ENCODE measurements at places on chromosomes 7 and 10. TPM values are rescaled to one million over a fixed set of nuclear protein-coding genes. Genes with fewer than 3 reads are reported as not detected.

Gene NPY4R2
- not detected for total RNA-seq

DNA sequence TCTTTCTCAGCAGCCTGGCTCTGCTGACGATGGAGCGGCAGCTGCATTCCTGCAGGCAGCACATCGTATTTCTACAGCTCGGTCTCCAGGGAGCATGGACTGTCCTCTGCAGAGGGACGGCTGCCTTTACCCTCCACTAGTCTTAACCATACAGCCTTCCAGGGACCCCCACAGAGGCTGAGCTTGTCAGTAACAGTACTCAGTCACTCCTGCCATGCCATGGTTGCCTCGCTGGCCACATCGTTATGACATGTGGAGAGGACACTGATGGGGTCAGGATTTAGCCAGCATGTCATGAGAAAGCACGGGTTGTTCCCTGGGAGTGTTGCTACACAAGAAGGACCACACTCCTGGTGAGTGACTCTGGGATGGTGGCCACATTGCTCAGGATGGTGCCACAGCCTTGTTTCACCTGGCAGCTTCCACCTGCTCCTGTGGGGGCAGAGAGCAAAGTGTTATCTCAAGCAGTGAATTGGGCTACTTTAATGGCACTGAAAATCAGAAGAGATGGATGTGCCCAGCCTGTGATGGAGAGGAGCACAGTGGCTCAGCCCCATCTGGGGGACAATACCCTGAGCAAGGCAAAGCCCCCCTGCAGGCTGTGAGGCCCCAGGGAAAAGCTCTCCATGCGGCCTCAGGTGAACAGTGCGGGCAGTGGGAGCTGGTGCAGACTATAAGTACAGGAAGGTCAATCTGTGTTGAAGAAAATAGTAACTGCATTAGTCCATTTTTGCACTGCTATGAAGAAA, 443.9 kb downstream of the TCERG1L start:
- DNase-seq = no peak

GRCh38 chr10:7932301-7933036, 114.2 kb downstream of the TAF3 start:
- peak; percentile 20 for DNase-seq

GRCh38 chr7:156219307-156220077, 407.2 kb upstream of the SHH start:
- DNase-seq = no peak

DNA sequence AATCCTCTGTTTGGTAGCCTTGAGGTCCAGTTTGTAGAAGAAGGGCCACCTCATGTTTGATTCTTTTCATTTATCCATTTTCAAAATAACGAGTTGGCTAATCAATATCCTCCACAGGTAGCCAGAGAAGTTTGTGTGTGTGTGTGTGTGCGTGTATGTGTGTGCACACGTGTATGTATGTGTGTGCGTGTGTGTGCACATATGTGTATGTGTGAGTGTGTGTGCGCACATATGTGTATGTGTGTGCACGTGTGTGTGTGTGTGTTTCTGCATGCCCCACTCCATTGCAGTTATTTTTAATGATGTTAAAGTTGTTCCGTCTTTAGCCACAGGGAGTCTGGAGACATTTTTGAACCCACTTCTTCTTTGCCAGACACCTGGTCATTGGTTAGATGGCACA, 112.8 kb upstream of the PRKCQ start:
- no peak for DNase-seq

GRCh38 chr10:117224881-117225280, 16.0 kb upstream of the SLC18A2 start:
- DNase-seq = no peak

Gene LIPM
- not detected for total RNA-seq

DNA sequence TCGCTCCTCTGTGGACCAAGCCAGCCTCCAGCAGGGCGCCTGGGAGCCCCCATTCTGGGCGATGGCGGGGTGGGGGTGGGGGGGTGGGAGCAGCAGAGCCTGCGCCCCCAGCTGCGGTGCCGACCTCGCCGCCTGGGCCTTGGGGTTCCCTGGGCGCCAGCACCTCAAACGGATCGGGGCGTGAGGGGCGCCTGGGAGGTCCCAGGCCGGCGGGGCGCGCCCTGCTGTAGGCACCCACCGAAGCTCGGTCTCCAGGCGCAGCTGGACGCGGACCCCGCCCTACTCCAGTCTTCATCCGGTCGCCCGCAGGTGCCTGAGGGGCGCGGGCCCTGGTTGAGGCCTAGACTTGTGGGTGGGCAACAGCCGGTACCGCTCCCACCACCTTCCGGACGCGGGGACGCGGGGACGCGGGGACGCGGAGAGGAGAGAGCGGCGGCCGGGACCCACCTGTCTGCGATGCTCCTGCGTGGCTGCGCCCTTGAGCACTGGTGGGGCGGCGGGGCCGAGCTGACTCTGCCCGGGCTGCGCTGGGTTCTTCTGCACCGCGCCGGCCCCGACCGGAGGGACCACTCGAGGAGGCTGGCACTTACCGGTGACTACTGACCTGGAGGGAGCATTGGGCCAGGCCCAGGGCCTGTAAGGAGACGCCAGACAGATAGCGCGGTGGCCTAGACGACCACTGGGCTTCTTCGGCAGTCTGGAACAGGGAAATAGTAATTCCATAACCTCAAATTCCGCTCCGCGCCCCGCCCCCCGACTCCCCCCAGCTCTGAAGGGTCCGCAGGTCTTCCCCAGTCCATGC, 5.5 kb upstream of the KCP start:
- no peak for DNase-seq

DNA sequence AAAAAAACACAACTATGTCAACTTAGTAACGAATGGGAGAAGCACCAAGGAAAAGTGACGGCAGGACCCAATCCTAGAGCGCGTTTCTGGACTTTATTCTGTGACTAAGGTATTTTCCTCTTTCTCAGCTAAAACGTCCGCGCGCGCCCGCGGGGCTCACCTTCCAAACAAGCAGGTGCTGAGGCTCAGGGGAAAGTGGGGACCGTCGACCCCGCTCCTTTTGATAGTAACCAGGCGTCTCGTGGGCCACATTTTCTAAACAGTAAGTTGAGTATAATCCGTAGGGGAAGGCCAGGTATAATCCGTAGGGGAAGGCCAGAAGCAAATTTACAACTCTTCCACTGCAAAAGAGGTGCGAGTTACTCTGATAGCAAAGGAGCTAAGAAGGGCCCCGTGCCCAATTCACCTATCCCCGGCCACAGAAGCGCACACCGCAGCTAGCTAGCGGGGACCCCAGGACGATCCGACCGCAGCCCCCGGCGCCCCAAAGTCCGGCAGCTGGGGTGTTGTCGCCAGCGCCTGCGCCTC, 743 bp downstream of the MKI67 start:
- DNase-seq = no peak

- DNase-seq = no peak
Observed at GRCh38 chr7:67724435-67724834, 727.8 kb downstream of the TYW1 start.

DNA sequence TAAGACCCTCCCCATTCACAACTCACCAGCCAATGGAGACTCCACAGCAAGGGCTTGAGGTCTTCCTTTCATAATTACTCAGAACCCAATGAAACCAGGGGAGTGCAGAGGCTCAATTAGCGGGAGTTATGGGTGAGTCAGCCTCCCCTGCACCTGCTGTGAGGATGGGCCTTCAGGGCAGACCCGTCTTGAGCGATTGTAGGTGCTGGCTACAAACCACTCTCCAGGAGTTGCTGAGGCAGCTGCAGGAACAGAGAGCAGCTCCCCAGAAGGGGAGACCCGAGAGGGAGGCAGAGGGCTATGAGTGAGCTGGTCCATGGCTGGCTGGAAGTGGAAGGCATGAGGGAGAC, 58.5 kb upstream of the SORCS3 start:
- DNase-seq = no peak

- no peak for DNase-seq
Observed at GRCh38 chr10:79454259-79454658, 8.8 kb upstream of the ZCCHC24 start.

GRCh38 chr7:114405427-114405826, 9.2 kb upstream of the FOXP2 start:
- DNase-seq = peak; percentile 40

Gene RADIL
- not detected for total RNA-seq

DNA sequence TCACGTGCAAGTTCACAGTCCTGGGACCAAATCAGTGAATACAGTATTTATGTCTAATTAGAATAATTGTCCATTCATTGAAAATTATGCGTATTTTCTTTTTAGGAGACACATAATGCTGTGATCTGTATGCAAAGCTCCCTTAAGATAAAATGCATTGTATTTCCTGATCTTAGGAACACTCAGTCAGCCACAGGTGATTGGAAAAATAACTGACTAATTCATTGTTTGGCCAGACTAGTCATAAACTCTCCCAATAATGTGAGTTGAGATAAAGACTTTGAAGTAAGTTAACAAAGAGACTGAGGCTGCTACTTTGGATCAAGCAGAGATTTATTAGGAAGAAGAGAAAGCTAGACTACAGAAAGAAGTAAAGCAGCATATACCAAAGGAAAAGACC, 182.2 kb downstream of the GNAI1 start:
- no peak for DNase-seq

- DNase-seq = no peak
Observed at GRCh38 chr7:43693687-43694398, 35.5 kb downstream of the COA1 start.

Gene MOGAT3
- total RNA-seq = not detected

GRCh38 chr7:42035210-42035609, 201.8 kb downstream of the GLI3 start:
- no peak for DNase-seq

- no peak for DNase-seq
Observed at GRCh38 chr7:18408461-18408860, 87.1 kb upstream of the HDAC9 start.

DNA sequence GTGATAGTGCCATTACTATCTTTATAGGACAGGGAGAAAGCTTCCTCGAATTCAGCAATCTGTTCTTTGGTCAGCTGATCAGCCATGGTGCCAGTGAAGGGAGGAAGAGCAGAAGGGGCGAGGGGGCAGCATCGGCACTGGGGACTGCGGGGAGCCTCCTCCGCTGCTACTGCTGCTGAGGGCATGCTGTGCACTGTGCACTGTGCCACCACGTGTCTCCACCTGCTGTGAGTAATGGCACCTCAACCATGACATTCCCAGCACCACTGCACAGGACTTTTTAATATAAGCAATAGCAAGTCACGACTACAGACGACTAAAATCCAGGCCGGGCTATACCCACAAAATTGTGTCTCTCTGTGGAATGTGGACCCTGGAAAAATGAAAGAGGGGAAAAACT, 105.0 kb upstream of the LANCL2 start:
- DNase-seq = no peak

- peak; percentile 63 for DNase-seq
Observed at GRCh38 chr7:138097064-138097741, 20.9 kb downstream of the AKR1D1 start.

DNA sequence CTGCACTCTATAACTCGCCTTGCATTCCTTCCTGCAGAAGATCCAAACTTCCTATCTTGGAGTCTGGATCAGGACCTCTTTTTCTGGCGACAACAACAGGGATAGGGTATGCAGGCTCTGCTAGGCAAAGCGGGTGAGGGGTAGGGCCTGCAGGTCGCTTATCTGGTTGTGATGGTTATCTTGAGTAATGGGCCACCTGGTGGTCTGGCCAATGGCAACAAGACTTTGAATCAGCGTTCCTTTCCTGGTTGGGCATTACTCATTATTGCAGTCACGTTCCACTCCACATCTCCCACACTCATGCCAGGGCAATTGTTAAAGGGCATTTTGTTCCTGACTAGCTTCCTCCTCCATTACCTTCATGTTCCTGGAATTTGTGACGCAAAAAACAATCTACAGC, 48.4 kb upstream of the PLXDC2 start:
- no peak for DNase-seq

GRCh38 chr7:84218681-84219080, 24.1 kb upstream of the SEMA3A start:
- no peak for DNase-seq

All from stomach (tissue), 19 donors.